Epithelial cell of proximal tubule (primary cell): ENCODE measurements at places on chromosomes 4 and X. TPM values are rescaled to one million over a fixed set of nuclear protein-coding genes. Genes with fewer than 3 reads are reported as not detected.

Gene BLOC1S4
- total RNA-seq, result 22.0 and 26.6 TPM in 2 replicates

Gene F8A3
- 4.6 TPM in 1 of 2 replicates, not detected in the other for total RNA-seq

Gene TDO2
- total RNA-seq, result not detected in 2 replicates

Gene GAGE12J
- total RNA-seq, result not detected in 2 replicates

Gene FBXO8
- total RNA-seq, result 12.9 and 14.7 TPM in 2 replicates

Gene ALAS2
- not detected in 2 replicates for total RNA-seq

Gene NLGN3
- not detected in 2 replicates for total RNA-seq

Gene RGN
- total RNA-seq, result 0.80 and 2.9 TPM in 2 replicates

Gene DDIT4L
- total RNA-seq, result 3.1 and 4.3 TPM in 2 replicates

Gene NXF2B
- not detected in 2 replicates for total RNA-seq

Gene ZDHHC9
- 14.8 and 17.8 TPM in 2 replicates for total RNA-seq

Gene BRS3
- total RNA-seq, result not detected in 2 replicates

Gene WWC2
- 46.2 and 47.1 TPM in 2 replicates for total RNA-seq
